ENCODE measurements at places on chromosomes 1 and 21. TPM values are rescaled to one million over a fixed set of nuclear protein-coding genes. Genes with fewer than 3 reads are reported as not detected.
A peak's percentile ranks its signal among the peaks of the same experiment; 100 is the strongest.

DNA sequence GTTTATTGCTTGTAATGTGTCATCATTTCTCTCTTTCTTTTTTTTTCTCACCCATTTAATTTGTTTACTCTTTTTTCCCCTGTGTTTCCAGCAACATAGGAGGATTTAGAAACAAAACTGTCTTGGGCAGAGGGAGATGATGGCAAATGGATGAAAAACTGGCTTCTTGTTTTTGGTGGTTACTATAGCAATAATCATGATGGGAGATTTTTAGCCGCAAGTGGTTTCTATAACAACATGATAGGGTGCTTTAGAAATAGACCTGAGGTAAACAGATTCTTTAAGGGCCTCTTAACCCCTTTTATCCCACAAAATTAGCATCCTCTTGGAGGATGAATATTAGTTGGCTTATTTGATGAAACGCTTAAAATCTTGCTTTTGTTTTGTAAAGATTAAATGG lies 51.6 kb downstream of the CRB1 start:
- DNase-seq, result no peak

Gene BCAN
- not detected for total RNA-seq

GRCh38 chr1:206921772-206922265 lies at the start of gene FCMR:
Gene FCMR, minus strand, starts transcription at chr1:206921941. Its CDS starts 87 bp downstream, at chr1:206921854.
- DNase-seq, result peak; percentile 80

Gene SUSD4
- total RNA-seq, result 2.8 TPM

GRCh38 chr1:67227196-67227595 lies 60.9 kb downstream of the IL23R start:
- no peak for DNase-seq

GRCh38 chr1:66731170-66731865 lies 20.9 kb upstream of the DYNLT5 start:
- DNase-seq, result no peak

- peak; percentile 54 for DNase-seq
Measured at GRCh38 chr1:34858901-34859445, 576 bp downstream of the SMIM12 start.
